Hematopoietic multipotent progenitor cell treated with erythropoietin and hydrocortisone succinate and interleukin-3 and kit ligand, for 6 days (in vitro differentiated cells): ENCODE measurements at places on chromosomes 6 and 20.

GRCh38 chr6:97077380-97077779, 152.9 kb downstream of the KLHL32 start:
- DNase-seq, result no peak

DNA sequence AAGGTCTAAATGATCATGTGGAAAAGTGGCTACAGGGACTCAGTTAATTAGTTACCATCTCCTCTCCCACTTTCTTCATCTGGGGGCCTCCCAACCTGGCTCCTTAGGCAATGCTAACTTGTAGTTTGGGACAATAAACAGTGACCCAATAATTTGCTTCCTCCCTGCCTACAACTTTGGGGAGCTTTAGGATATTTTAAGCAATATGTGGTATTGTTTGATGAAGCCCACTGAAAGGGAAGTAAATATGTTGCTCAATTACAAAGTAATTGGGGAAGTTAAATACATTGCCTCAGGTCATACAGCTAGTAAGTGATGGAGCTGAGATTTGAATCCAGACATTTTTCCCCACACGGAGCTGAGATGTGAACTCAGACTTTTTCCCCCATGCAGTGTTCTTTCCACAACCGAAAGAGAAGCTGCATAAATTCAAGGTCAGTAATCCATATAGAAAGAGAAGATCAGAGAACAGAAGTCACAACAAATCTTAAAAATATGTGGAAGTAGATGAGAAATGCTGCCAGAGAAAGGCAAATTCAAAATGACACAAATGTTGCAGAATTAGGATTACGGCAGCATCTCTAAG, 26.6 kb downstream of the ZHX3 start:
- peak; percentile 21 for DNase-seq

GRCh38 chr20:18363708-18364107, 75.4 kb downstream of the ZNF133 start:
- no peak for DNase-seq

DNA sequence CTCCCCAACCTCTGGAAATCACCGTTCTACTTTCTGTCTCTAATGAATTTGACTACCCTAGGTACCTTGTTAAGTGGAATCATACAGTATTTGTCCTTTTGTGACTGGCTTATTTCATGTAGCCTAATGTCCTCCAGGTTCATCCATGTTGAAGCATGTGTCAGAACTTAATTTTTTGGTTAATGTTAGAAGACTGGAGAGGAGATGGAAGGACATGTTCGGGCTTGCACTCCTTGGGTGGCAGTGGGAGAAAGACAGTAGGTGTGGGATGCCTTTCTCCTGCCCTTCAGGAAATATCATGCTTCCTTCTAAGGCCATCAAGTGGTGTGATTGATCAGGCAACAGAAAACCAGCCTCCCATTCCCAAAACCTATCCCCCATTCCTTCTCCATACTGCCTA, 61.1 kb upstream of the RNF144B start:
- no peak for DNase-seq

DNA sequence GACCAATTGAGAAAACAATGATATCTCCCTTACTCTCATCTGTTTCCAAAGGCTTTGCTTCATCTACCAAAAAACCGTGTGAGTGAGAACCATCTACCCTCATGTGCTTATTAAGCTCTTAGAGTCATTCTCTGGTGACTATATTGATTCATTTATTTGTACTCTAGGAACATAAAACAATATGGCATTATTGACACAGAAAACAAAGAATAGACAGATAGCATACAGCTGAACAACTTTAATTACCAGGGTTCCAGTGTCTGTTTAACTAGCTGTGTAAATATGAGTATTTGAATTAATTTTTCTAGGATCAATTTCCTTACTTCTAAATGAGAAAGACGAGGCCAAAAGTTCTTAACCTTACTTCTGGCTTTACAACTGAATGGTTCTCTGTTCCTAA, 31.3 kb upstream of the HEY2 start:
- no peak for DNase-seq

- no peak for DNase-seq
Observed at GRCh38 chr20:12969071-12969669, 39.6 kb upstream of the SPTLC3 start.

DNA sequence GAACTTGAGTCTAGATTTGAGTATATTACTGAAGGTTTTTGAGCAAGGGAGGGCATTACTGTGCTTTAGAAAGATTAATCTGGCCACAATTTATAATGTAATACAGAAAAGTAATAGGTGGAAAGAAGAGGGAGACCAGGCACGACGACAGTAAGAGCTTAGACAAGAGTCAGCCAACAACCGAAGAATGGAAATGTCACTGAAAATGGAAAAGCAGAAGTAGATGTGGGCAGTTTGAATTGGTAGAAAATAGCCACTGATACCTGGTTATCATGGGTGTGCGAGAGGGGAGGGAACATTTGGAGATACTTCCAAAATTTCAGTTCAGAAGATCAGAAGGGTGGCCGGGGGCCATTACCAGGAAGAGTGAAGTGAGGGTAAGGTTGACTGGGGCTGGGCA, 339.1 kb downstream of the UTRN start:
- no peak for DNase-seq

- no peak for DNase-seq
Observed at GRCh38 chr20:46541229-46541935, 9.1 kb downstream of the OCSTAMP start.

GRCh38 chr6:47571488-47571887, 93.9 kb downstream of the CD2AP start:
- DNase-seq, result no peak

DNA sequence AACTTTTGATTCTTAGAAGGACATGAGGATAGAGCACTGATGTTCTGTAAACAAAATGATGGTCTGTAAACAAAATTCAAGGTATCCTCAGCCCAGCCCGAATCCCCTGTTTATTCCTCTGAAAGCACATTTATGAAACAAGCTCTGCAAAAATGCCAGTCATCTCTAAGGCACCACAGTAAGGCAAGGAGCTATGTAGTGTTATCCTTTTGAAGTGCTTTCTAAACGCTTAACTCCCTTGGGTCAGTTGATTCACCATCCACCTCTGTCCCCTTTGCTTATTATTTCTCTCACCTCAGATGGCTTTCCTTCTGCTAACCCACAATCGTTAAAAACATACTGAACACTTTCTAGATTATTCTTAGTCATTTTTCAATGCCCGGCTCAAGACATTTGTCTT, 93.8 kb downstream of the ATXN1 start:
- no peak for DNase-seq

GRCh38 chr6:153167061-153167891, 36.2 kb upstream of the RGS17 start:
- DNase-seq, result no peak

DNA sequence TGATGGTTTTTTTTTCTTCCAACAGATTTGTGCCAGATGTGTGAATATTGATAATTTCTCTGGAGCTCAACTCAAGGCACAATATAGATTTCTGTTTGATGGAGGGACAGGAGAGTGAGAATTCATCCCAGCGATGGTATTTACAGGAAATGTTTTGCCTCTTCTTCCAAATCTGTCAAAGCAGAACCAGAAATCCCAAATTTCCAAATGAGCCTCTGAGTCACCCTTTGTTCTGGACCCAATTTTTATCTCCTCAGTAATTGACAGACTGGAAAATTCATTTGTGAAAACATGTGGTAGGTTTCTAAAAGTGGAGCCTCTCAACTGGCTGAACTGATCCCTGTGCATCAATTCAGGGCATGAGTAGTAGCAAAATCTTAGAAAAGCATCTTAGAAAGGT, 223.2 kb upstream of the TSHZ2 start:
- no peak for DNase-seq

DNA sequence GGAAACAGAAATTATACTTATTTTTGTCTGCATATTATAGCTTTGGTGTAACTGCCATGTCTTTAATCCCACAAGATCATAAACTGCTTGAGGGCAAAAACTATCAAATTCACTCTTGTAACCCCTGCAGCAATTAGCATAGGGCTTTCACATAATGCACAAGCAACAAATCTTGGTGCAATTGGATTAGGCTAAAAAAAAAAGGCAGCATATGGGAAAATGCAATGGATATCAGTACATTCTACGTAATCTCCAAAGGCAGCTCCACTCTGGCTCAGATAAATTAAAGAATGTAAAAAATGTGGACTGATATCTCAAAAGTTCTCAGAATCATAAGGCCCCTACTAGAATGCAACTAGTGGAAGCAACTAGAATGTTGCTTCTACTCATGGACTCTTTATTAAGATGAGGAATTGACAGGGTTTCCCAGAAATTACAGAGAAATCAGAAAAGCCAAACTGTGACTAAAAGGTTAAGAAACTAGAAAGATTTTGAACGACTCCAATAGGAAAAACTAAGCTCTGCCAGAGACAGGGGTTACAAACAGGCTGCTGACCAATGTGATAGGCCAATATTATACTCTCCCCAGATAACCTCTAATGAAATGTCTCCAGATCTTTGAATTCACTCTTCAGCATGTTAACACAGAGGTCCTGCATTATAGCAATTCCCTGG, 55.0 kb downstream of the FILIP1 start:
- no peak for DNase-seq

GRCh38 chr6:31378062-31378720, 21.2 kb upstream of the HLA-B start:
- no peak for DNase-seq

DNA sequence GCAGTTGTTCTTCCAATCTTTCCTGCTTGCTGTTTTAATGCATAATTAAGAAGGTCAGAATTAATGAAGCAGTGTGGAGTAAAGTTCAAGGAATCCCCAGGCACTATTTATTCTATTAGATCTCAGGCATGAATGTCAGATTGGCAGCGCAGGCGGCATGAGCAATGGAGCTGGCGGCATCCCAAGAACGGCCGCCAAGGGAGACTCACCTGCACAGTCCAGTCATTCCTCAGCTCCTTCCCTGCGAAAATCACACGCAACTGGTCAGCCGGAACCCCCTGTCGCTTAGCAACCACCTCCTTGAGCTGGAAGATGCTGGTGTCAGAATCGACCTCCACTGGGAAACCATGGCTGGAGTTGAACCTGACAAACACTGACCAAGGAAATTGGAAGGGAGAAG, 284.5 kb downstream of the PRKN start:
- DNase-seq, result no peak

DNA sequence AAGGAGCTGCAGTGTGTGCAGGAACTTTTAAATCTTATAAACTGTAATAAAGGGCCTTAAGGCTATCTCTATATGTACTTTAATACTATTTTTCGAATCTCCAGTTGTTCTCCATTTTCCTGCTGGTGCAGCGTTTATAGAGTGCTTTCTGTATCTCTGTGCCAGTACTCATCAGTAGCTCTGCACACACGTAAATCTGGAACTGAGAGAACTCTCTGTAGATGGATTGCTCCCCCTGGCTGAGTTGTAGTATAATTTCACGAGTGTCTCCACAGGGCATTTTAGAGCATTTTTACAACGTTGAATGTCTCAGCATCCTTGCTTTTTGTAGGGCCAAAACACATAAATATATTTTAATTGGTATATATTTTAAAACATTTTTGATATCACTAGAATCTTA, 256.5 kb downstream of the TRDN start:
- peak; percentile 20 for DNase-seq

GRCh38 chr20:59561614-59562277, 42.6 kb upstream of the PHACTR3 start:
- DNase-seq, result no peak
